ENCODE measurements at places on chromosomes 1 and 21.

- peak; percentile 17 for DNase-seq
Observed at GRCh38 chr1:169466259-169467230, 19.2 kb downstream of the SLC19A2 start.

DNA sequence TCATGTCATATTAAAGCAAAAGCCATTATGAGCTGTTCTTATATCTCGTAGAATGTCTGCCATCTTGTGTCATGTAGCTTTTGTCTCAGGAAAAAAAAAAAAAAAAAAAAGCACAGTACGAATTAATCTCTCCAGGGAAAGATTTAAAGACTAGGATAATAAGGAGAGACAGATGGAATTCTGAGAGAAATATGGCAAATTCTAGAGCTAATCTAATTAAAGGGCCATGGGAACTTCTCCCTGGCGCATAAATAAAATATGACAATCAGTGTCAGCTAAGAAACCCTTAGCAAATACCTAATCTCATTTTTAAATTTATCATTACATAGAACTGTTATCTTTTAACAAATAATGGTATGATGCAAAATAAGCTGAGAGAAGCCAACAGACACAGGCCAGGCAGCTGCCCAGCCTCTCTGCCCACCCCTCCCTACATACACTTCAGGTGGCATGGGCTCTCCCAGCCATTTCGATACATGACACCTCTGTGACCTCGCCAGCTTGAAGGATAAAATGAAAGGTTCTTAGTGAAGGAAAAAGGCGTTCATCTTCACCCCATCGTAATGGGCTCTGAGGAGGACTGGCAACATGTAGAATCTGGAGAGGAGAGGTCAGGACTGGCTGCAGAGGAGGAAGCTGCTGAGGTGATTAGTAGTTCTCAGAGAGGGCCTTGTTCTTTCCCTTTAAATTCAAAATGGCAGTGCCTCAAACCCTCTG lies 39.8 kb downstream of the DISC1 start:
- no peak for DNase-seq

DNA sequence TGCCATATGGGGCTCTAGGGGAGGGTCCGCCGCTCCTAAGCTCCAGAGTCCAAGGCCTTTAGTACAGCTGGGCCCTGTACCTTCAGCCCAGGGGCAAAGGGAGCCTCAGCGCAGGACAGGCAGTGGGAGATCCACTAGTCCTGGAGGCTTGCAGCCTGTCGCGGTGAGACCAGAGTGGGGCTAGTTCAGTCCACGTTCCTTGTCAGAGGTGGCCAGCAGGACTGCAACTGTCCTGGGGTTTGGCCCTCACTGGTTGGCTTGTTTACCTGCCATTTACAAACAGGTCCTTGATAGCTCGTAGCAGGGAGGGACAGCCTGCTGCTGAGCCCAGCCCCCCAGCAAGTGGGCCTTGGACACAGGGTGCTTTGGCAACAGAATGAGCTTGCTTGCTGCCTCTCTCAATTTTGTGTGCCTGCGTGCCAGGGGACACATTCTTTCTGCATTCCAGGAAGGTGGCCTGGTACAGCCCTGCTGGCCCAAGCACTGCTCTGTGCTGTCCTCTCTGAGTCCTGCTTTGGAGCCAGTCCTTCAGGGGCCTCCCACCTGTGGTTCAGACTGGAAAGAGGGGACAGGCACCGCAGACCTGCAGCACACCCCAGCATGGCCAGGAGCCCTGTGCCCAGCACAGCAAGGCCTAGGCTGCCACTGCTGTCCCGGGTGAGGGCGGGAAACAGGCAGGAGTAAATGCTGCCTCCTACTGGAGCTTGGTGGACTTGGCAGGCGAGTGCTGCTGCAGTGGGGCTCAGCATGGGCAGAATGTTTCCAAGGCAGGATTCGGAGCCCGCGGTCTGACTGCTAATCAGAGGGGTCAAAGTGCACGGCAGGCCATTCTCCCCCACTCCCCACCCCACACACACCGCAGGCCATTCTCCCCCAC lies 15.2 kb downstream of the H6PD start:
- DNase-seq: peak; percentile 16

- no peak for DNase-seq
Observed at GRCh38 chr1:163730411-163730821, 408.7 kb downstream of the NUF2 start.

DNA sequence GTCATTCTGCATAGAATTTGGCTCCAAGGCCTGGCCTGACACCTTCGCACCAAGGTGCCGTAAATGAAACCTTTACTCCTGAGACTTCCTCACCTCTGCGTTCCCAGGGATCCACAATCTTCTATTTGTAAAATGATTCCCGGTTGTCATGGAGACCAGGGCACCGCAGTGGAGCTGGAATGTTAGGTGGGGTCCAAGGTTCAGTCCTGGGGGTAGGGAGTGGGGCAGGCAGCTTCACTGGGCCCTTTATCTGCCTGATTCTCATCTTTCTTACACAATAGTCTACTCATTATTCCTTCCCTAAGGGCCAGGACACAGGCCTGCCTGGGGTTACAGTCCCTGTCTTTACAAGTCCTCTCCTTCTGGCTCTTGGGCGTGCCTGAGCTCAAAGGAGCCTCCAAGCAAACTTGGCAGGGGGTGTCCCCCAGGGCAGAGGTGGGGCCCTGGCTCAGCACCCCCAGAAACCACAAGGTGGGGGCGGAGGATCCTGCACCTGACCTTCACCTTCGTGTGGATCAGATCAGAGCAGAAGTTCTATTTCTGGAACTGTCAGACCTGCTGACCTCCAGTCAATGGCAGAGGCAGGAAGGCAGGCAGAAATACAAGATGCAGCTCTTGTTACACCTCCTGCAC lies 51.1 kb downstream of the RIPK4 start:
- DNase-seq: no peak

GRCh38 chr1:96233422-96233821 lies 488.2 kb upstream of the PTBP2 start:
- no peak for DNase-seq

- DNase-seq: no peak
Observed at GRCh38 chr1:53417074-53417511, 42.1 kb upstream of the DMRTB1 start.

GRCh38 chr1:230114237-230114651 lies 47.2 kb downstream of the GALNT2 start:
- no peak for DNase-seq

GRCh38 chr1:211257826-211258225 lies 1.3 kb upstream of the RCOR3 start:
- DNase-seq: no peak

DNA sequence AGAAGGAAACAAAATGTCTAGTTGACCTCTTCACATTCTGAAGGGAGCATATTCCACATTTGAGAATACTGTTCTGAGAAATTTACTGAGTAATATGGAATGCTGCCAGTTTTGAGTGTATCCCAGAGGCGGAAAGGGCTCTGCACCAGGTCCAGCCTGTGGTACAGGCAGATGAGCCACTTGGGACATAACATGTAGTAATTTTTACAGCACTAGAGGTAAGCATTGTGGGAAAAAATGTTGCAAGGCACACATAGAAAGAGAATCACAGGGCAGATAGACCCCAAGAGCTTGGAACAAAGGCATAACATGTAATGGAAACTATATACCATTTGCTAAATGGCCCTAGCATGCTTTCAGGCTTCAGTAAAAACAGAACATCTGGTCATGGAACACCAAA lies 228.5 kb downstream of the USH2A start:
- no peak for DNase-seq

- DNase-seq: no peak
Observed at GRCh38 chr1:27100335-27101053, 54.4 kb downstream of the SLC9A1 start.

- DNase-seq: no peak
Observed at GRCh38 chr21:44521928-44522752, 17.9 kb downstream of the KRTAP10-1 start.

- DNase-seq: no peak
Observed at GRCh38 chr1:212713465-212714136, 14.0 kb upstream of the BATF3 start.
